ENCODE measurements at places on chromosomes 2 and 18.

DNA sequence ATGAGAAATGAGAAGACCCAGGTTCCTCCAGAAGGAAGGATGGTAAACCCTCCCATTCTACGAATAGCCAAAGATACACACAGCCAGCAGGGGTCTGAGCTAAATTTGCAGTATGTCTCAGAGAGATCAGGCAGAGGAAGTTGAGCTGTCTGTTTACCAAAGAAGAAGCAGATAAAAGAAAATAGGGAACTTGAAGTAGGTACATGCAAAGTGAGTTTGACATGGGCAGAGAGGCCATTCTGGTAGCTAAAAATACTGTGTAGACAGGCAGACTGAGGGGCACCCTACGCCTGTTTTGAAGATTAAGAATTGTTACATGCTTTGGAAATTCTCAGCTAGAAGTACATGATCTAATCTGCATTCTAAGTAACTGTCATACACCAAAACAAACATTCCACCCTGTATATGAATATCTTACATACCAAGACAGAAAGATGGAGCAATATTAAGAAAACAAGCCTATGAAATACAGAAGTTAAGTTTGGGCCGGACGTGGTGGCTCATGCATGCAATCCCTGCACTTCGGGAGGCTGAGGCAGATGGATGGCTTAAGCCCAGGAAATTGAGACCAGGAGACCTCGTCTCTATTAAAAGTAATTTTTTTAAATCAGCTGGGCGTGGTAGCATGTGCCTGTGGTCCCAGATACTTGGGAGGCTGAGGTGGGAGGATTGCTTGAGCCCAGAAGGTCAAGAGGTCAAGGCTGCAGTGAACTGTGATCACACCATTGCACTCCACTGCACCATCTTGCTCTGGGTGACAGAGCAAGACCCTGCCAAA is 157.9 kb downstream of the ANKRD44 start:
- DNase-seq: no peak

- no peak for DNase-seq
These were observed 173.7 kb downstream of the FBXO15 start for GRCh38 chr18:73973972-73974371.

DNA sequence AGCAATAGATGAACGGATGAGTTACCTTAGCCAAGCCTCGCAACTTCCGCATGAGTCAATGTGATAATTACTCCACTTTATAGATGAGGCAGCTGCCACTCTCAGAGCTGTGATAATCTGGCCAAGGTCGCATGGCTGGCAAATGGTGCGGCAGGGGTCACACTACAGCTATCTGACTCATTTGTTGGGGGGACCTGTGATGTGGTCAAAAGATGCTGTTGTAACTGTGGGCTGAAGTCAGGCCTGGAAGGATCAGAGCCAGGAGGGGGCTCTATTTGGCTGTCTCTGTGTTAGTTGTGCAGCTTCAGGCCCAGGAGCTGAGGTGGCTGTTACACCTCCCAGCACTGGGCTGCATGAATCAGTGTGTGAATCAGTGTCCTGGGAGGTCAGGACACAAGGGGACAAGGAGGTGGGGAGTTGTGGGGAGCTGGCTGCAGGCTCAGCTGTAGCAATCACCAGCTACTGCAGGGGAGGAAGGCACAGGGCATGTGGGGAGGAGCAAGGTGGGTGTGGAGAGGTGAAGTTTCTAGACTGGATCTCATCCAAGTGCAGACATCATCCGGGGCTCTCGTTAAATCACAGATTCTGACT is 33.1 kb downstream of the NGEF start:
- DNase-seq: no peak

- DNase-seq: no peak
These were observed 4.8 kb downstream of the TNFRSF11A start for GRCh38 chr18:62329691-62330454.

- DNase-seq: no peak
These were observed 1.5 kb downstream of the SLC39A10 start for GRCh38 chr2:195658541-195658890.

Data from esophagus squamous epithelium (tissue), 5 donors.